Central memory CD4-positive, alpha-beta T cell (primary cell): ENCODE measurements at places on chromosomes 3 and 15.

DNA sequence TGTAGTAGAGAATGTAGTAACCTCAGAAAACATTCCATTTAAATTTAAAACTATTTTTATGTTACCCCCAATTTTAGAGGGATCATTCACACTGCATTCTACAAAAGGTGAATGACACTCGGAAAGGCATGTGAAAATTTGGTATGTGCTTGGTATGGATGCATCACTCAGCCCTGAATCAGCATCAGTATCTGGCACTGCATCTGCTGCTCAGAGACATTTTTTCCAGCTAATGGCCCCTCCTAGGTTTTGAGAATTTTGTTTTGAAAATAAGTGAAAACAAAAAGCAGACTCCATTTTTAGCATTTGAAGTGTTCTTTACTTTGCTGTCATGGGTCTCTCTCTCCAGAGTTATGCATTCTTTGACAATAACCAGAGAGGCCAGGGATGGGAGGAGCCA lies 15.6 kb upstream of the WWTR1 start:
- DNase-seq: no peak

GRCh38 chr15:60651734-60652141 lies 172.8 kb upstream of the ICE2 start:
- no peak for DNase-seq

GRCh38 chr3:160757233-160758106 lies 1.4 kb downstream of the PPM1L start:
- no peak for DNase-seq

- DNase-seq: no peak
Measured at GRCh38 chr15:45604326-45604725, 17.1 kb downstream of the BLOC1S6 start.

GRCh38 chr15:65954289-65954741 lies 85.0 kb downstream of the RAB11A start:
- DNase-seq: no peak

DNA sequence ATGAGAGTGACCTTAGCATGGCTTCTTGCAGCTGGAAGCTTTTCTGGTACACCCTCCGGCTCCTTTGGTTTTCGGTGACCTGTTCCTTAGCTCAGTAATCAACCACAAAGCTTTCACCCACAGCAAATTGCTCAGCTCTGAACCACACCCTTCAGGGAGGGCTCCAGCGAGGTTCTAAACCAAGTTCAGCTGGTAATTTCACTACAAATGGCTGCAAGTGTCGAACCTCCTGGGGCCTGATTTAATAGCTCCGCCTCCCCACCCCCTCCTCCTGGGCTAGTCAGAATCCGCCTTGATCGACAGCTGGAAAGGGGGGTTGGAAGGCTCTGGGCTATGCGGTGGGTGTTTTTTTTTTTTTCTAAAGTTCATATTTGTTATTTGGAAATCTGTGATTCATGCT lies 150.9 kb upstream of the MCTP2 start:
- DNase-seq: no peak

DNA sequence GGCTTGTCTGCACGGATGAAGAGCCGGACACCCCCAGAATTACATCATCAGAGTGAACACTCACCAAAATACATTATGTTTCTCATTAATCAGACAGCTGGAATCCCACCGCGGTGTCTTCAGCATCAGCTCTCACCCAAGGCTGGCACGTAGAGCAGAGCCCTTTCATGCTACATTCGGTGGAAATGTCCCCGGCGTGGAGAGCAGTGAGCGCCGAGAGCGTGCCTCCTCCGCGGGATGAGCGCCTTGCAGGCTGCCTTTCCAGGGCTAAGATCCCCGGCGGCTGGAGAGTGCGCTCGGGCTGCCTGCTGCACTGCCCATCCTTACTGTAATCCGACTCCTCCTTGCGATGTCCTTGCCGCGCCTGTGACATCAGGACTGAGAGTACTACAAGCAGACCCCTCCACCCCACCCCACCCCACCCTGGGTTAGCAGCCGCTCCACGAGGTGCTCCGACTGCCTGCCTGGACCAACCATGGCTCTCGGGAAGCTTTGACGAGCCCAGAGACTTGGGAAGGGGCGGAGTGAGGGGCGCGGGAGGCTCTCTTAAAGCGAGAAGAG lies at the start of gene ZNF385D:
Gene ZNF385D (minus strand): TSS at position 380 of the 561 bp plus-strand sequence. CDS start 294 bp downstream, at position 86.
- no peak for DNase-seq

DNA sequence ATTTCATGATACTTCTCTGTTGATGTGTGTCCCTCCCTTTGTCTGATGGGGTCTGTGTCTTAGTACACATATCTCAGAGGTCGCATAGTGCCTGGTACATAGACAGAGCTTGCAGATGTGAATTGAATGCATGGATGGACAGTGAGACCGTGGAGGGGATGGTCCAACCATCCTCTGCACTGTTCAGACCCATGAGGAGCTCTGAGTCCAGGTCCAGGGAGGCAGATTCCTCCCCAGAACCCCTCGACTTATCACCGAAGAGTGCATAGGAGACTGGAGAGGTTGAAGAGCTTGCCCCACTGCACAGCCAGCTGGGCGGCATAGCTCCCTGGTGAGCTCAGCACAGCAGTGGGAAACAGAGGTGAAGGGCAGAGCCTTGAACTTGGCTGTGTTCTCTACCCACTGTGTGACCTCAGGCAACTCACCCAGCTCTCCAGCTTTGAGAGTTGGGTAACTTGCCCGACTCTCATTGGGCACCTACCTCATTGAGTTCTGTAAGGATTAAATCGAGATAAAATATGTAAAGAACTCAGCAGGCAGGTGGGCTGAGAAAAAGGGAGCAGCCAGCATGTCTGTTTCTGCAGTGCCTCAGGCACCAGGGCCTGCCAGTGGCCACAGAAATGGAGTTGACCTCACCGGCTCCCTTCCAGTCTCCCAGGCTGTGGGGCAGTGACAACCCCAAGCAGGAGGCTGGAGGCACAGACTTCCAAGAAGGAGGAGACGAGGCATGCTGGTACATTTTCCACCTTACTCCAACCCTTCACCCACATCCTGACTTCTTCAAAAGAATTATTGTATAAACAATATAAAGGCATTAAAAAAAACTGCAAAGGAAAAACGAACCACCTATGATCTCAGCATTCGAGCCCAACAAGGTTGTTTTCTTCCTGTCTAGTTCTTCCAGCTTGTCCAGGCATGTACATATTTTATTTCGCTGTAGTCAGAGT lies 54.1 kb upstream of the TFRC start:
- no peak for DNase-seq

GRCh38 chr15:51263726-51264125 lies 74.7 kb downstream of the CYP19A1 start:
- no peak for DNase-seq

- DNase-seq: no peak
Measured at GRCh38 chr3:172357850-172358754, 90.2 kb downstream of the GHSR start.

GRCh38 chr15:48360841-48361240 lies 29.6 kb downstream of the DUT start:
- DNase-seq: no peak

DNA sequence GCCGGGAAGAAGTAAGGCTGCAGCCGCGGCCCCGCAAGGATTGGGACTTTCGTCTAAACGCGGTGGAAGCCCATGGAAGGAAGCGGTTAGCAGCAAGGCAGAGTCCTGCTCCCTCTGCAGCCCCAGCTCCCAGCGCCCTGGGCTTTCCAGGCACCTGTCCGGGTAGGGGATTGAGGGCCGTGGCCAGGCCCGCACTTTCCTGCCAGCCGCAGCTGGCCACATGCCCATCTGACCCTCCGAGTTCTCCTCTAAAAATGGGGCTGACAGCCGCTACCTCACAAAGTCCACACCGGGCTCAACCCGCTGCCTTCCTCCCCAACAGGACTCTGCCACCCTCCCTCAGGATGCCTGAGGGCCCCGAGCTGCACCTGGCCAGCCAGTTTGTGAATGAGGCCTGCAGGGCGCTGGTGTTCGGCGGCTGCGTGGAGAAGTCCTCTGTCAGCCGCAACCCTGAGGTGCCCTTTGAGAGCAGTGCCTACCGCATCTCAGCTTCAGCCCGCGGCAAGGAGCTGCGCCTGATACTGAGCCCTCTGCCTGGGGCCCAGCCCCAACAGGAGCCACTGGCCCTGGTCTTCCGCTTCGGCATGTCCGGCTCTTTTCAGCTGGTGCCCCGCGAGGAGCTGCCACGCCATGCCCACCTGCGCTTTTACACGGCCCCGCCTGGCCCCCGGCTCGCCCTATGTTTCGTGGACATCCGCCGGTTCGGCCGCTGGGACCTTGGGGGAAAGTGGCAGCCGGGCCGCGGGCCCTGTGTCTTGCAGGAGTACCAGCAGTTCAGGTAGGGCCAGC lies 1.9 kb downstream of the NEIL1 start:
- DNase-seq: no peak

DNA sequence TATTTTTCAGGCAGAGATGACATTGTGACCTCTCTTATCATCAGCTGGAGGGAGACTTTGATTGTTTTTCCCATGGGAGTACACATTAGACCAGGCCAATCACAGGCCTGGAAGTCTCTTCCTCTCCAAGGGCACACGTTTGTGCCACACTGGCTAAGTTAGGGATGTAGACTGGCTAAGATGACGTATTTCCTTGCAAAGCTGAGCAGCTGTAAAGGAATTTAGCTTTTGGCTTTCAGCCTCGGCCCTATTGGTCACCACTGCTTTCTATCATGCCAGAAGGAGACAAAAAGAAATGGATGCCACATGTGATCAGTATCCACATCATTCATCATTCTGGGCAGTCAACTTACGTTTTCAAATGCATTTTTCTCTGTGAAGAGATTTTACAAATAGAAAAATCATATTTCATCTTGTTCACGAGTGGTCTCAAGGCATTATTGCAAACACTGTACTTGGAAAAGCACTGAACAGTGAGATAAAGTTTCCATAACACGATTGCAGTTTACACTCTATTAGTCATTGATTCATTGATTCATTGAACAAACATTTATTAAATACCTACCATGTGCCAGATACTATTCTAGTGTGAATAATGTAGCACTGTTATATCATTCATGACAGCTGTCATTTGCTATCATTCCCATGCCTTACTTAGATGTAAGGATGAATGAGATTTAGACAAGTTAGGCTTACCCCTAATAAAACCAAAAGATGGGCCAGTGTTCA lies 27.0 kb upstream of the RNF7 start:
- DNase-seq: no peak

- DNase-seq: no peak
Measured at GRCh38 chr3:12944849-12945248, 103.5 kb upstream of the RPL32 start.

- no peak for DNase-seq
Measured at GRCh38 chr3:132253262-132253878, 63.8 kb upstream of the ACP3 start.

- no peak for DNase-seq
Measured at GRCh38 chr3:18946524-18946923, 201.8 kb upstream of the KCNH8 start.

GRCh38 chr3:115699706-115700105 lies 76.4 kb downstream of the GAP43 start:
- DNase-seq: no peak

- no peak for DNase-seq
Measured at GRCh38 chr3:96070678-96071077, 743.7 kb upstream of the EPHA6 start.

DNA sequence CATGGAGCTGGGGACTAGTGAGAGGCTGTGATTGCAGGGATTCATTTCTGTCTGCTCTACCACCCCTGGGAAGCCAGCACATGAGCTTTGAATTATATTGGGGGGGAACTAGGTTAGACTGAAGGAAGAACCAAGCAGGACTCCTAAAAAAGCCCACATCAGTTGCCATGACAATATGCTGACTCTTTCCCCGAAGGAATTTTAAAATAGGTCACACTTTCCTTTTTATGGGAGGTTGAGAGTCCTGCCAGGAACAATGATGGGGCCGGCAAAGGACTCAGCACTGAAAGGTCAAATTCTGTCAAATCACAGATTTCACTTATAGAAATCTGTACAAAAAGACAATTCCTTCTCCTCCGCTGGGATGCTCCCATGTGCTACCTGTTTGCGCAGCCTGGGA lies 130.8 kb downstream of the ZNF621 start:
- DNase-seq: no peak

GRCh38 chr15:89777782-89778380 lies 1.7 kb downstream of the MESP2 start:
- no peak for DNase-seq

DNA sequence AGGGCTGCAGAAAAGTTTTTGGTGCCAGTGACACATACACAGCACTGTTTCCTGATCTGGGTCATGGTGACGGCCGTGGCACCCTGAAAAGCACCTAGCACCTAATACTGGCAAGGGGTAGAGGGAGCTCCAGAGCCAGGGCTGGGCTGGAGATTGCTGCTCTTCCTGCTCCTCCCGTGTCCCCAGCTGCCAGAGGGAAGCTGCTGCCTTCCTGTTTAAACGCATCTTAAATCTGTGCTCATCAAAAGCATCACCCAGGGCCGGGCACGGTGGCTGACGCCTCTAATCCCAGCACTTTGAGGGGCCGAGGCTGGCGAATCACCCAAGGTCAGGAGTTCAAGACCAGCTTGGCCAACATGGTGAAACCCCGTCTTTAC lies 156.7 kb upstream of the MEF2A start:
- peak; percentile 22 for DNase-seq

GRCh38 chr15:72783004-72783639 lies 436 bp downstream of the ADPGK start:
- DNase-seq: peak; percentile 52

DNA sequence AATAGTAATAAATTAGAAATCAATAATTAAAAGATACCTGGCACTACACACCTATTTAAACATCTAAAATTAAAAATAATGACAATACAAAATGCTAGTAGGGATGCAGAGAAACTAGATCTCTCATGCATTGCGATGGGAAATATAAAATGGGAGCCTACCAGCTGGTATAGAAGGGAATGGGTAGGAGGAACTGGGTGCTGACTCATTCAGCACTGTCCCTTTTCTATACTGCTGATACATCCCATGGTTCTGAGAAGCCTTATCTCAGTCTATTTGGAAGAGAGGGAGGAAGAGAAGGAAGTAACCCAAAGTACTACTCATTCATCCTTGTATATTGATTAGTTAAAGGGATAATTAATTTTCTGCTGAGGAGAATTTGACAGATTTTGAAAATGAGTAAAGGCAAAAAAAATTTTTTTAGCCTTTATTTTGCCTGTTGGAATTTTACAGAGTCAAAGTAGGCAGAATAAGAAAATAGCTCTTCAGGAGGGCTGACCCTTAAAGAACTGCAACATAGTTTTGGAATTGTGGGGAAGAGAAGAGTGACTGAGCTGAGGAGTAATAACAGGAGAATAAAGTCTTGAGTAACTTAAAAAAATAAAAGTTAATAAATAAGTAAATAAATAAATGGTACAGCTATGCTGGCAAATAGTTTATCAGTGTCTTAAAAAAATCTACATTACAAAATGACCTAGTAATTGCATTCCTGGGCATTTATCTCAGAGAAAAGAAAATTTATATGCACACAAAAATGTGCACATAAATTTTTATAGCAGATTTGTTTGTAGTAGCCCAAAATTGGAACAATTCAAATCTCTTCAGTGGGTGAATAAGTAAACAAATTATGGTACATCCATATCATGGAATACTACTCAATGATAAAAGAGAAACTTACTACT lies 15.3 kb upstream of the BHLHE40 start:
- no peak for DNase-seq

- DNase-seq: no peak
Measured at GRCh38 chr3:124033360-124034015, 41.6 kb upstream of the ROPN1 start.

GRCh38 chr15:75171408-75171807 lies 30.3 kb upstream of the C15orf39 start:
- DNase-seq: no peak
